ENCODE measurements at places on chromosomes 1 and 21.

- no peak for DNase-seq
These were observed 392.4 kb downstream of the TTLL7 start for GRCh38 chr1:83606416-83606955.

DNA sequence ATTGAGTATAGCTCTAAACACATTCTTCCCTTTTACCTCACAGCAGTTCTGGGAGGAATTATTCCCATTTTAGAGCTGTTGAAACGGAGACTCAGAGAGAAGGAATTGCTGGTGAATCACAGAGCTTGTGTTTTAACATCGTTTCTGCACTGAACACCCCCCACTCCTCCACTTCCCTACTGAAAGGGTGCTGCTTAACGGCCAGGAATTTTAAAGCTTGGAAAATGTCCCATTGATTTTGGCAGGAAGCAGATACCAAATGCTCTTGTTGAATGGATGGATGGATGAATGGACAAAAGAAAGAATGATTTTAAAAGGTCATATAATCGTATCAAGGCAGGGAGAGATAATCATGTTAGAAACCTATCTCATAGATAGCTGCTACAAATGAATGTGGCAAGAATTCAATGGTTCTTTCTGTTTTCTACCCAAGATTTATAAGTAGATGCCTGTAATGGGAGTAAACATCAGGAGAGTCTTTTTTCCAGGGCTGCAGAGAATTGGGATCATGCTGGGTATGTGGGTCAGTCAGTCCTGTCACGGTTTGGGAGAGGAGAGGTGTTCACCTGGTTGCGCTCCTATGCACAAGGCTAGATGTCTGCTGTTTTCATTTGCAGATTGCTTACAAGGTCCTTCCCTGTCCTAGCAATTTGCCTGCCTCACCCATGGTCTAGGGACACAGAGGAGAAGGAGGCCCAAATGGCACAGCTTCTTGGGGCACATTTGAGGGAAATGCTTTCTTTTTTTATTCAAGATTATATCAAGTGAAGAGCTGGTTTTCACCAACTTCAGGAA lies 19.0 kb downstream of the FAM163A start:
- DNase-seq: no peak

DNA sequence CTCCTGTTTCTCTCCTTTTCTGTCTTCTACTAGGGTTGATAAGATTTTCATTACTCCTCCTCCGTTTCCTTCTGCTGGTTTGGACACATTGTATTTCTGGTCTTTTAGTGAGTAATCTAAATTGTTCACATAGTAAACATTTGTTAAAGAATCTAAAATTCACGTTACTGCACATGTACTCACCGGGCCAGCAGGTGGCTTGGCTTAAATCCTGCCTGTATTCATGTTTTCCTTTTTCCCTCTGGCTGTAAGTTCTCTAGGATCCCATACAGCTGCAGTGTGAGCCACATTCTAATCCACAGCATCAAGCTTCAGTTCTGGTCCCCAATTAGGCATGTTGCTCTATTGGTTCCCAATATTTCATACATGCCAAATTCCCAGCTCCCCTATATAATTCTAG lies 958.3 kb downstream of the ADGRL2 start:
- no peak for DNase-seq

DNA sequence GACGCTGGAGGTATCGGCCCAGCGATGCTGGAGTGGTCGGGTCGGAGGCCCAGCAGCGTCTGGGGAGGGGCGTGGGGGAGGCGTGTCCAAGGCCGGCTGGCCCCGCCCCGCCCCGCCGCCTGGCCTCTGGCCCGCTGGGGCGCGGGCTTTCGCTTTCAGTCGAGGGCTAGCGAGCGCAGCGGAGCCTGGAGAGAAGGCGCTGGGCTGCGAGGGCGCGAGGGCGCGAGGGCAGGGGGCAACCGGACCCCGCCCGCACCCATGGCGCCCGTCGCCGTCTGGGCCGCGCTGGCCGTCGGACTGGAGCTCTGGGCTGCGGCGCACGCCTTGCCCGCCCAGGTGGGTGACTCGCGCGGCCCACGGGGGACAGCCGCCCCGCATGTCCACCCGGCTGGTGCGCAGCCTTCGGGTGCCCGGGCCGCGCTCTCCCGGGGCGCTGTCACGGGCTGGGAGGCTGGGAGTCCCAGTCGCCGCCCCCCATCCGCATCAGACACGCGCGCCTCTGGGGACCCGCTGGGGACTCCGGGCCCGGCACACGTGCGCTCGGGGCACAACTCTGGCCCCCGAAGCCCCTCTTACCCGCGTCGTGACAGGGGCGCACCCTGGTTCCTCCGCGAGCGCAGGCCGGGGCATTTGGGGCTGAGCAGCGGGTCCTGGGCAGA lies at the start of gene TNFRSF1B:
TSS of gene TNFRSF1B (plus strand) at position 158 of the 659 bp plus-strand sequence. CDS start at position 259, 101 bp downstream.
- DNase-seq: no peak

DNA sequence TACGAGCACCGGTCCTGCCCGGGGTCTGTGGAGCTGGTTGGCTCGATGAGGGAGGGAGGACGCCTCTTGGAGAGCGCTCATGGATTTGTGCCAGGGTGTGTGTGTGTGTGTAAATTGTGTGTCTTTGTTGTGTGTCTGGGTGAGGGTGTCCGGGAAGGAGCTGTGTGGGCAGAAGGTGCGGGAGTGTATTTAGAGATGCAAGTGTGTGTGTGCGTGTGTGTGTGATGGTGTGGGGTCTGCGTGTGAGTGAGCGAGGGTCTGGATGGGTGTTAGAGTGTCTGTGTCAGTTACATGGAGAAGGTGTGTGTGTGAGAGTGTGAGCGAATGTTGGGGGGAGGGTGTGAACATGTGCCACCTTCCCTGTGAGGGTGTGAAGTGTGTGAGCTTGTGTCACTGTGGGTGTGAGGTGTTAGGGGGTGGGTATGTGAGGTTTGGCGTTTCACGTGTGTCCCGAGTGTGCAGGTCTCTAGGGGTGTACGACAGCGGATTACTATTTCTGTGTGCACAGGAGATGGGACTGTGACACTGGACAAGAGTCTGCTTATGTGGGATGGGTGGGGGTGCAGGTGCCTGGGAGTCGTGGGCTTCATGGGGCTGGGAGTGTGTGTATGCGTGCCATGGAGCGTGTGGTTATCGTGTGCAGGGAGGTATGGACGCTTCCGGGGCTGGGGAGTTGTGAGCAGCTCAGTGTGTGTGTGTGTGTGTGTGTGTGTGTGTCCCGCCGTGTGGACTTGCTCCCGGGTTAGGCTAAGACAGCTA lies 880 bp downstream of the IGSF21 start:
- no peak for DNase-seq

- DNase-seq: no peak
These were observed 405.0 kb downstream of the MATN1 start for GRCh38 chr1:30318413-30318812.

- no peak for DNase-seq
These were observed 27.4 kb upstream of the ASPM start for GRCh38 chr1:197173571-197174507.

DNA sequence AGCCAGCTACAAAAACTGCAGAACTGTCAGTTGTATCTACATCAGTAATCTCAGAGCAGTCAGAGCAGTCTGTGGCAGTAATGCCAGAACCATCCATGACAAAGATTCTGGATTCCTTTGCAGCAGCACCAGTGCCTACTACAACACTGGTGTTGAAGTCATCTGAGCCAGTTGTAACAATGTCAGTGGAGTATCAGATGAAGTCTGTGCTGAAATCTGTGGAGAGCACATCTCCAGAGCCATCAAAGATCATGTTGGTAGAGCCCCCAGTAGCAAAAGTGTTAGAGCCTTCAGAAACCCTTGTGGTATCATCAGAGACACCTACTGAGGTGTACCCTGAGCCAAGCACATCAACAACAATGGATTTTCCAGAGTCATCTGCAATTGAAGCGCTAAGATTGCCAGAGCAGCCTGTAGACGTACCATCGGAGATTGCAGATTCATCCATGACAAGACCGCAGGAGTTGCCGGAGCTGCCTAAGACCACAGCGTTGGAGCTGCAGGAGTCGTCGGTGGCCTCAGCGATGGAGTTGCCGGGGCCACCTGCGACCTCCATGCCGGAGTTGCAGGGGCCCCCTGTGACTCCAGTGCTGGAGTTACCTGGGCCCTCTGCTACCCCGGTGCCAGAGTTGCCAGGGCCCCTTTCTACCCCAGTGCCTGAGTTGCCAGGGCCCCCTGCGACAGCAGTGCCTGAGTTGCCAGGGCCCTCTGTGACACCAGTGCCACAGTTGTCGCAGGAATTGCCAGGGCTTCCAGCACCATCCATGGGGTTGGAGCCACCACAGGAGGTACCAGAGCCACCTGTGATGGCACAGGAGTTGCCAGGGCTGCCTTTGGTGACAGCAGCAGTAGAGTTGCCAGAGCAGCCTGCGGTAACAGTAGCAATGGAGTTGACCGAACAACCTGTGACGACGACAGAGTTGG lies 7.3 kb downstream of the SON start:
- DNase-seq: no peak

- DNase-seq: no peak
These were observed 51.8 kb downstream of the LGR6 start for GRCh38 chr1:202245391-202245790.

DNA sequence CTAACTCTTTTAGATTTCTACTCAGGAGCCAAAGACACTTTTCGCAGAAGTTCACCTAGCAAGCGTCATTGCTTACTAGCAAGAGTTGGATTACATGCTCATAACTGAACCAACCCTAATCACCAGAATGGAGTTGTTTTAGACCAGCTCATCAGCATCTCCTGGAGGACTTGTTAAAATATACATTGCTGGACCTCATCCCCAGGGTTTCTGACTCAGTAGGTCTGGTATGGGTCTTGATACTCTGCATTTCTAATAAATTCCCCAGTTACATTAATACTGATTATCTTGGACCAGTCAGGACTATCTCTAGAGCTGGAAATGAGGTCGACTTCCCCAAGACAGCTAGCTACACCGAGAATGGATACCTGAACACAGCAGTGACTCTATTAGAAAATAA lies 9.7 kb upstream of the PRDX6 start:
- no peak for DNase-seq

DNA sequence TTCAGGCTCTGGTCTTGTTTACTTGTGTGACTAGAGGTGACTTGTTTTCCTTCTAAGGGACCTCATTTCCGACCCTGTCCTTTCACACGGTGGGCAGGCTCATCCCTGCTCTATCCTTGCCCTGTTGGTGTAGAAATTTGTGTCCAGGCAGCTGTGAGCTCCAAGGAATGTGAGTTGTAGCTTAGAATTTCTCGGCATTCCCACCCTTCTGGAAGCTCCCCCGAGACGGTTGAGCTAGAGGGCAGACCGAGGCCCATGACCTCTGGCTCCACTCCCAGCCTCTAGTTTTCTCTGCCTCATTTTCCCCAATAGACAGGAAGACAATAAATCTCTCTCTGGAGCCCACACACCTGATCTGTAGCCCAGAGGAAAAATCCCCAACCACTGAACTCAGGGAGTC lies 100.9 kb downstream of the NAV1 start:
- DNase-seq: no peak

DNA sequence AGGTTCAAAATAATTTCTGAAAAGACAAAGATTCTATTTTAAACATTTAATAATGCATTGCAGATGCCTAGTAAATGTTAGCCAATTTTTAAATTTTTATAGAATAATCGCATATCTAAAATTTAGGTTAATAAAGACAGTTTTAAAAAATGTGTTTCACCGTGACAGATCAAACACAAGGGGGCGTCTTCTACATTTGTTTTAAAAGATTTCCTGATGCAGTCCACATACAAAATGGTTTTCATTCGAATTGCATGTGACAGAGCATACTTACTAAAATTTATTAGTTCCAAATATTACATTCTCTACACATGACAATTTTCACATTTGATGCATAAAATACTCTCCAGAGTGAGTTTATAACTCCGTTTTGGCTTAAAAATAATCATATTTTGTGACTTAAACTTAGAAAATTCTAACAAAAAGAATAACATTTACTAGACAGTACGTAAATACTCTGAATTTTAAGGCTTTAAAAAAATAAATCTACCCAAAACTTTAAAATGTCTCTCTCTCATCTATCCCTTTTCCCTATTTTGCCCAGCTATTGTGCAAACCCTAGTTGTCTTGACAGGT lies 75.5 kb downstream of the ADAMTS1 start:
- DNase-seq: peak; percentile 55

DNA sequence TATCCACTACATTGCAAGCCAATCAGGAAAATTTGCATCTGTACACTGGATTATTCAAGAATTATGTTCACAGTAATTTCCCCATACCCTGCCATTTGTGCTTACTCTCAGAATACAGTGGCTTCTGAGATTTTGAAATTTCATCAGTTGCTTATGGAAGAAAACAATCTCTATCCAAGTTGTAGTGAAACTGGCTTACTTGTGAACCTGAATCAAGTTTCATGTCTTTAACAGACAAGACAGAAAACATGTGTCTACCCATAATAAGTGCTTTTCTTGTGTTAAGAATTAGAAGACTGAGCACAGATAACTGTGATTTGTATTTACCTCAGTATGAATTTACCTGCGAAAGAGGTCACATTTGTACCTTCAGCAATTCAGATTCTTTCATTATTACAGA lies 672.7 kb upstream of the ADGRL2 start:
- DNase-seq: no peak

GRCh38 chr1:5729636-5730145 lies 262.5 kb downstream of the NPHP4 start:
- no peak for DNase-seq

DNA sequence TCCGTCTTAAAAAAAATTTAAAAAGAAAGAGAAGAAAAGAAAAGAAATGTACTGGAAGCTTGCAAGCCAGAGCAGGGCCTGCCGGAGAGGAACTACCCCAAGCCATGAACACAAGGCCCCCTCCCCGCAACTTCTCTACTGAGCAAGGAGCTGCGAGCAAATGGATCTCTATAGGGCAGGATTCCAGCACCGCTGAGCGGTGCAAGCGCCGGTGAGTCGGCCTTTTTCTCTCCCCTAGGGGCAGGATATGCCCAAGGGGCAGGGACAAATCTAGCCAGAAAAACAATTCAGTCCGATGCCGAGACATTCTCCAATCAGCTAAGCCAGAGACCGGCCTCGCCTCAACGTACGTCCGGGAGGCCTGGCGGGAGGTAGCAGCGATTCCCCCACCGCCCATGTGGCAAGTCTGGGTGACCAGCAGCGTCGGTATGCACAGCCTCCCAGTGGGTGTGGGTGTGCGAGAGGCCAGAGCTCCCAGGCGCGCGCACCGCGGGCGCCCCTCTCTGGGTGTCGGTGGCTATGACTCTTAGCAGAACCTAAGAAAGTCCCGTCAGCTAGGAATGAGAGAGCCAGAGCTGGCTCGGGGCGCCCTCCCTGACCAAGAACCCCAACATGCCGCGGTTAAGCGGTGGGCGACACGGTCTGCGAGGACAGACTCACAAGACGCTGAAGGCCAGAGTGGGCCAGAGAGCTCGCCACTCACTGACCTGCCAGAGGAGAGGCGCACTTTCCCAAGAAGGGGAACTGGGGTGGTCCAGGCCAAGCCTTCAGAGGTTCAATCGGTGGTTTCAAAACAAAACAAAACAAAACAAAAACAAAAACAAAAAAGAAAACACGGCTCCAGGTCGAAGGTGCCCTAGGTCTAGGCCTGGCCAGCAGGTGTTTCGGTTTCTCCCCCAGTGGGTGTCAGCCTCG lies 1.9 kb downstream of the CSMD2 start:
- DNase-seq: peak; percentile 80

DNA sequence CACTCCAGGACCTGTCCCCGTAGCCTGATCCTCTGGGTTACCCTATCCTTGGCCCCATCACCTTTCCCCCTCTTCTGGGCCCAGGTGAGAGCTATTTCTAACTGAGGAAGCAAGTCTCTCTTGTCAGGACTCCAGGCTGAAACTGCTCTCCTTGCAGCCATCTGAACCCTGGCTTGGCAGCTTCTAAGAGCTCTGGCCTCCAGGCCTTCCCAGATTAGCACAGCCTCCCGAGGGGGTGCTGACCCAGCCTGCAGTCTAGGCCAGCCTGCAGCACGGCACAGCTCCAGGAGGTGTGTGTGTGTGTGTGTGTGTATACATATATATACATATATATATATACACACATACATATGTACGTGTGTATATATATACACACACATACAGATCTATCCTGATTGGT lies 17.4 kb downstream of the CACNA1S start:
- no peak for DNase-seq

GRCh38 chr21:45776971-45777370 lies 133.4 kb downstream of the PCBP3 start:
- DNase-seq: no peak
